WTC11 (cell line): ENCODE measurements at places on chromosomes 7 and 10. TPM values are rescaled to one million over a fixed set of nuclear protein-coding genes. Genes with fewer than 3 reads are reported as not detected.
A peak's percentile ranks its signal among the peaks of the same experiment; 100 is the strongest.

- DNase-seq = no peak
Measured at GRCh38 chr7:67610897-67611296, 614.3 kb downstream of the TYW1 start.

GRCh38 chr10:110676016-110676415 lies 31.9 kb downstream of the RBM20 start:
- no peak for DNase-seq

Gene GPR37
- total RNA-seq = 10.9 to 20.4 TPM (median 11.3 TPM) in 3 replicates

DNA sequence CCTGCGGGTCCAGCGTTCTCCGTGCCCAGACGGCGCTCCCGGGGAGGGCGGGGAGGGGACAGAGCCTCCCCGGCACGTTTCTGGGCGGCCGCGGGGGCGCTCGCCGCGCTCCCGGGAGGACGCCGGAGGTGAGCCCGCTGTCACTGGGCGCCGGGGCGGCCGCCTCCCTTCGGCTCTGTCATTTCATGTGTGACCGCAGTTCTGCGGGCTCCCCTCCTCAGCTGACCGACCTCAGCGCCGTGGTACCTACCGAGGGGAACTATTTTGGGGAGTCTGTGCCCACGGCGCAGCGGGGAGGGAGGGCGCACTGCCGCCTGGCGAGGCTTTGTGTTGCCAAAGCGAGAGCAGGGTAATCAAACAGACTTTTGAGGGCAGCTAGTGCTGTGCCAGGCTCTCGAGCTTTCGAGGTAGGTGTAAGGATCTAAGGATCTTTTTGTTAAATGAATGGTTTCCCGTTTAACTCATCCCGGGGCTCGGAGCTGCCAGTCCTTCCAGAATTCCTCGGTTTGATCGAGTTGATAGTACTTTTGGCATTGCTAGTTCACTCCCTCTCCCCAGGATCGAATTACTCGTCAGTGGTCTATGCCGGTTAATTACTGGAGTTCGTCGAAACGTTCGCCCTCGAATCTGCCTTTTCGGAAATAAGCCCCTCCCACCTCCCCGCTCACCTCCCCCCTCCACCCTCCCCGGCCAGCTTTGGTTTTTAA lies 1.9 kb downstream of the ARID5B start:
- DNase-seq = no peak

DNA sequence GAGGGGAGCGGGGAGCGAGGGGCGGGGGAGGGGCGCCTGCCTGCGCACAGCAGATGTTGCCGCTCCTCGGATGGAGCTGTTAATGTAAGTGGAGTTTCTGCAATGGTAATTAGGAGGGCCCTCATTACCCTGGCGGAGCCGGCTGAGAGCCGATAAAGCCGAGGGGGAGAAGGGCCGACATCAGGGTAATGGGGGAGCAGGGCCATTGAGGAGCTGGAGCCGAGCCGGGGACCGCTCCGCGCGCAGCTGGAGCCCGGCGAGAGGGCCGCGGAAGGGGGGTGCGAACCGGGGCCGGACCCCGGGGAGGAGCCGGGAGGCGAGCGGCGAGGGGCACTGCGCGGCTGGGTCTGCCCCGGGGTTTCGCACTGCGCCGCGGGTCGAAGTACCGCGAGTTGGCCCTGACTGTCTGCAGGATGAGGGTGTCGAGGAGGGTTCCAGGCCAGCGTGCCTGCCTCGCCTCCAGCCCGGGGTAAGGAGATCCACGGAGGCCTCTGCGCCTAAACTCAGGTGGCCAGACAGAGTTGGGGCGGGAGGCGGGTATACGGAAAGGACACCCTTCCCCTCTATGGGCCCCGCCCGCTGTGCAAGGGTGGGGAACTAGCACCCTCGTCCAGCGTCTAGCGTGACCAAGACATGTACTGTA lies 55.0 kb upstream of the LBX1 start:
- peak; percentile 40 for DNase-seq

DNA sequence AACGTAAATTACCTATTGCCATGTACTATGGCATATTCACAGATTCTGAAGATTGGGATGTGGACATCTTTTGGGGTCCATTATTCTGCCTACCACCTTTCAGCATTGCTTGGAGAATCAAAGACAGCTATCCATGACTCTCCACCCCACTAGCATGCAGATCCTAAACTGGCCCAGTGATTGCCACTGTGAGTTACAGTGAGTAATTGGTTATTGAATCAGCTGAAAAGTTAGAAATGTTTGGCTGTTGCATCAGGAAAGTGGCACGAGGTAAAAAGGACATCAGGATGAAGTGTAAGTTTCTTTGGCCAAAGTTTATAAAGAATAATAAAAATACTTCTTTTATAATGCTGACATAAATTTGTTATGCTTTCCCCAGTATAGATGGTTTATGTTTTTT lies 148.2 kb upstream of the ETV1 start:
- no peak for DNase-seq

DNA sequence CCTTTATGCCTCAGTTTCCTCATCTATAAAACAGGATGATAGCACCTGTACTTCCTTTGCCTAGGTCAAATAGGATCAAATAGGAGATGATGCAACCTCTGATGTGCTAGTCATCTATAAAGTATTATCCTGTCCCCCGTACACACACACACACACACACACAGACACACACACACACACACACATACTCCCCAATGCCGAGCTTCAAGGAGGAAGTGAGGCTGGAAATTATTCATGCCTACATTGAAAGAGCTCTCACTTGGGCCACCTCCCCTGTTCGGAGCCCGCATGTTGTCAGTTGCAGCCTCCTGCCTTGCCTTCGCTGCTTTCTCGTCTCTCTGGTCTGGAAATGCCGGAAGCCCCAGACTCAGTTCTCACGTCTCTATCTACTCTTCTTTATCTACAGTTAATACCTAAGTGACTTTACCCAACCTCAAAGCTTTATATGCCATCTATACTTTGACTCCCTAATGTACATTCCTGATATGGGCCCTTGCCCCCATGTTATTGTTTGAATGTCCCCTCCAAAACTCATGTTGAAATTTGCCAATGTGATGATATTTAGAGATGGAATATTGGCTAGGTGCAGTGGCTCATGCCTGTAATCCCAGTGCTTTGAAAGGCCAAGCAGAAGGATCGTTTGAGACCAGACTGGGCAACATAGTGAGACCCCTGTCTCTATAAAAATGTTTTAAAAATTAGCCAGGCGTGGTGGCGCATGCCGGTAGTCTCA lies 6.9 kb upstream of the UBE2H start:
- DNase-seq = no peak

DNA sequence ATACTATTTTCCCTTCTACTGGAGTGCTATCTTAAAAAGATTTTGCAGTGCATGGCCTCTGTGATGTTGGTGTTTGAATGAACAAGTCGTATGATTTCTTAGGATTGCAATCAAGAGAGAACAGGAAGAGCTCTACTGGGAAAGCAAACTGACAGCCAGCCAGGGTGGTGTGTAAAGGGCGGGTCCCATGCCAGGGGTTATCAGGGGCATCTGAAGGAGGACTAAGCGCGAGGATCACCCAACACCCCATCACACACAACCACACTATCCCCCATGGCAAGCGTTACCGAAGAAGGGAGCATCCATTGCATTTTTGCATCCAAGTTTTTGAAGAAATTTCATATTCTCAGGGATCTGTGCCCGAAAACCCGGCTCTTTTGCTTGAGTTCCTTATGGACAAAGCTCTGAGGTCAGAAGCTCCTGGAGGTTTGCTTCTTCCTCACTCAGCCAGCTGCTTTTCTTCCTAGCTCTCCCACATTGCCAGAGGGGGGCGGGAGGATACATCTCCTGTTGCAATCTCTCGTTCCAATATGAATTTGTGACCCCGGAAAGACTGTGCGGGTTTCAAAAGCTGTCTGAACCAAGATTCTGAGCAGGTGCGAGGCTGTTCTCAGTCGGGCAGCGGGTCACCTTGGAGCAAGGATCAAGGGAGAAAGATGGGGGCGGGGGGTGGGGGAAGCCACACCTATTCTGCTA lies 5.2 kb downstream of the NEUROD6 start:
- DNase-seq = no peak

Gene TRPV6
- total RNA-seq = 0.63 to 2.0 TPM (median 0.80 TPM) in 3 replicates

Gene HERC4
- total RNA-seq = 39.4 to 41.3 TPM (median 41.1 TPM) in 3 replicates

Gene BLNK
- total RNA-seq = not detected in 3 replicates

Gene OPN1SW
- not detected in 3 replicates for total RNA-seq

Gene ZNF722
- not detected in 3 replicates for total RNA-seq

Gene CCNY
- total RNA-seq = 53.3 to 59.1 TPM (median 53.6 TPM) in 3 replicates

DNA sequence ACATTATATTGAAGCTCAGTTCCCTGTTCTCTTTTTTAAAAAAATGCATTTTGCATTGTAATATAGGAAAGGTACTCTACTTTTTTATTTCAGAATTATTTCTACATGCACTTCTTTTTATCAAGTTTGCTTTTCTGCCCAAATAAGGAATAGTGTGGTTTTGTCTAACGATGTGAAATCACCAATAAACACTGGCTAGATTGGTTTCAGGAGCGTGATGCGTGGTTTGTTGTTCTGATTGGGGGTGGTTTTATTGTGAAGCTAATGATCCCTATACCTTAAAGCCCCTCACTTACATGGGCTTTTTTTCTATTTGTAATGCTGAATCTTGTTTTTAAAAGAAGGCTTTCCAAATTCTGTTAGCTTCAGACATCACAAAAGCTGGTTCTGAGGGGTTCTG lies 17.6 kb downstream of the ENTPD7 start:
- no peak for DNase-seq

- no peak for DNase-seq
Measured at GRCh38 chr7:82578430-82578829, 134.9 kb upstream of the CACNA2D1 start.

GRCh38 chr10:120593693-120594092 lies 136.7 kb downstream of the PLPP4 start:
- no peak for DNase-seq

DNA sequence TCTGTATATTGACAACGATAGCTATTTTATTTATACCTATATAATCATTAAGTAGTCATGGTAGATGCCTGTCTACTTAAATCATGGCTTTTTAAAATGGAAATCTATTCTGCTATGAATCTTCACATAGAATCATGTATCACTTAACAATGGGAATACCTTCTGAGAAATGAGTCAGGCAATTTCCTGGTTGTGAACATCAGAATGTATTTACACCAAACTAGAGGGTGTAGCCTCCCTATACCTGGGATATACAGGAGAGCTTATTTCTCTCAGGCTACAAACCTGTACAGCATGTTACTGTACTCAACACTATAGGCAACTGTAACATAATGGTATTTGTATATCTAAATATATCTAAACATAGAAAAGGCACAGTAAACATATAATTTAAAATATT lies 502.3 kb downstream of the ZWINT start:
- no peak for DNase-seq

Gene PFKFB3
- total RNA-seq = 30.6 to 42.5 TPM (median 40.7 TPM) in 3 replicates

DNA sequence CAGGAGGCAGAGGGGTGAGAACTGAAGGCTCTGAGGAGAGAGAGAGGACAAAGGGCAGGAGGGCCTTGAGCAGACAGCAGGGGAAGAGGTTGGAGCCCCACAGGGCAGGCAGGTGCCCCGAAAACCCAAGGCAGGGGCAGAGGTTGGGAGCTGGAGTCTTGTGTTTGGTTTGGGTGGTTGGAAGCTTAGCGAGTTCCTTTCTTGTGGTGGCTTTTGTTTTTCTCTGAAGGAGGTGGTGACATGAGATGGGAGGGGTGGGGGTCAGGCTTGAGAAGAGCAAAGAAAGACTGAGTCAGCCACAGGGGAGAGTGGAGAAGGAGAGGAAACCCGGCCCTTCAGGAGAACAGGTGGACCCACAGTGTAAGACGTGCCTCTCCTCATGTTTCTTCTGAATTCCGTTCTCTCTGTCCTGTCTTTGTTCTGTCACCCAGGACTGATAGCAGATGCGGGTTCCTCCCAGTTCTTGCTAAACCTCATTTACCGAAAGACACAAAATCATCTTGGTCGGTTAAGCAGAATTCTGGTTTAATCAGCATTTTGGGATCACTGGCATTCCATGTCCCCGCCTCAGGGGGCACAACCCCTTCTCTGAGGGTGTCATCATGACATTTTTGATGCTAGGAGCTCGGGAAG lies 95.3 kb downstream of the INSYN2A start:
- no peak for DNase-seq
